Stimulated activated CD4-positive, alpha-beta T cell treated with anti-CD3 and anti-CD28 coated beads, Interleukin-1b, Interleukin-23, amount 100 ng/mL, for 1 hour (primary cell): ENCODE measurements at places on chromosomes 6 and 20.

DNA sequence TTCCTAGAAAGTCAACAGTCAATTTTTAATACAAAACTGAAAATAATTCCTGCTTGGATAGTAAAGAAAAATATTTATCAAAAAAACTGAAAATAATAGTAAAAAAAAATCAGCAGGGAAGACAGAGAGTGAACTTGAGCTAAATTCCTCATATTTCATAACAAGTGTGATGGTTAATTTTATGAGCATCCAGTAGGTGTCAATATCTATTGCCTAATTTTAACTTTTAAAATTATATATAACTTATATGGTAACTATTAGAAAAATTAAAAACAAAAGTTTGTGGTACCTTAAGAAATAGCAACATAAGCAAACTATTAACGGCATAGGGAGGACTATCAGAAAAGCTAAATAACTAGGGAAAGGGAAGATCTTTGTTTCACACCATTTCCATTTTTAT lies 2.1 kb downstream of the EPM2A start:
- no peak for DNase-seq

DNA sequence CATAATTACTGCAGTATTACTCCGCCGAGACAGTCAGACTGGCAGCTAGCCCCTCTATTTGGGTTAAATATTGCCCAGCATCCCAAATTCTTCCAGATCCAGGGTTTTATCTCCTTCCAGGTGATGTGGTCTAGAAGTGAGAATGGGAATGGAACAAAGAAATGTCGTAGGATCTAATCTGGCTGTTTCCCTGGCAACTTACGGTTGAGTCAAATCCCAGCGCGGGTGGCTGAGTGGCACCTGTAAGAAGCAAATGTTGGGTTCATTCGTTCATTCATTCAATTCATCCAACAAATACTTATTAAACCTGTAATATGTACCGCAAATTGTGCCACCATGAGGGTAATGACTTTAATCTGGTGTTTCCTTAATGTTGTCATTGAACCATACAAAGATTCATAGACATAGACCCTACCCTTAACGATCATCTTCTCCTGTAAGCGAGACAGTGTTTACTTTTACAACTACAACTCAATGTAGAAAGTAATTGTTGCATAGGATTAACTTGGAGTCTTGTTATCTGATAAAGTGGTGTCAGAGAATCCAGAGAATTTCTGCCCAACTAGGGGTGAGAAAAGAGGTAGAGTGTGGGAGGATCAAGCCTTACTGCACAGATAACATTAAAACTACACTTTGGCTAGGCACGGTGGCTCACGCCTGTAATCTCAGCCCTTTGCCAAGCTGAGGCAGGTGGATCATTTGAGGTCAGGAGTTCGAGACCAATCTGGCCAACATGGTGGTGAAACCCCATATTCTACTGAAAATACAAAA lies 91.3 kb upstream of the ADGRF1 start:
- DNase-seq = no peak

- no peak for DNase-seq
Observed at GRCh38 chr6:15303162-15303919, 57.5 kb downstream of the JARID2 start.

DNA sequence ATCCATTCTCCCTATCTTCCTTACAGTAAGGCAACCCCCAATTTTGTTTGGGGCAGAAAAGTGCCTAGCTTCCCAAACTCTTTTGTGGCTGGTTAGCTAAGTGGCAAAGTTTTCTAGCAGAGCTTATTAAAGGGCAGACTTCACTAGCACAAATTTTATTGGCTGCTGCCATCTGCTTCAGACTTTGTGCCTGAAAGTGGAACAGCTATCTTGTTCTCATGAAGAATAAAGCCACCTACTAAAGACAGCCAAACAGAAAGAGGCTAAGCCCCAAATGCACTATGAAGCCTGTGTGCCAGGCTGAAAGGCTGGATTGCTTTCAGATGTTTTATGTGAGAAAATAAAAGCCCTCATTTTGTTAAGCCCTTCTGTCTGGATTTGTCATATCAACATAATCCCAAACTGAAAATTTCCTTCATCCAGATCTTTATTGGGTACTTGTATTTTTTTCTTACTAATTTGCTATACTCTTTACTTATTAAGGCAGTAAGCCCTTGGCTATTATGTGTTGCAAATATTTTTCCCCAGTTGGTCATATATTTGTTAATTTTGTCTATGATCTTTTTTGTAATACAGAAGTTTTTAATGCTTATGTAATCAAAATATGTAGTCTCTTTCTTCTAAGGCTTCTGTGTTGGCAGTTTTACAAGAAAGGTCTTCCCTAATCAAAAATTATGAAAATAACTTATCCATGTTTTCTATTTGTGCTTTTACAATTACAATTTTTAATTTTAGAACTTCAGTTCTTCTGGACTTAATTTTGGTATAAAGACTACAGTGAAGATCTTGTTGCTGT lies 191.1 kb downstream of the TASP1 start:
- DNase-seq = no peak

DNA sequence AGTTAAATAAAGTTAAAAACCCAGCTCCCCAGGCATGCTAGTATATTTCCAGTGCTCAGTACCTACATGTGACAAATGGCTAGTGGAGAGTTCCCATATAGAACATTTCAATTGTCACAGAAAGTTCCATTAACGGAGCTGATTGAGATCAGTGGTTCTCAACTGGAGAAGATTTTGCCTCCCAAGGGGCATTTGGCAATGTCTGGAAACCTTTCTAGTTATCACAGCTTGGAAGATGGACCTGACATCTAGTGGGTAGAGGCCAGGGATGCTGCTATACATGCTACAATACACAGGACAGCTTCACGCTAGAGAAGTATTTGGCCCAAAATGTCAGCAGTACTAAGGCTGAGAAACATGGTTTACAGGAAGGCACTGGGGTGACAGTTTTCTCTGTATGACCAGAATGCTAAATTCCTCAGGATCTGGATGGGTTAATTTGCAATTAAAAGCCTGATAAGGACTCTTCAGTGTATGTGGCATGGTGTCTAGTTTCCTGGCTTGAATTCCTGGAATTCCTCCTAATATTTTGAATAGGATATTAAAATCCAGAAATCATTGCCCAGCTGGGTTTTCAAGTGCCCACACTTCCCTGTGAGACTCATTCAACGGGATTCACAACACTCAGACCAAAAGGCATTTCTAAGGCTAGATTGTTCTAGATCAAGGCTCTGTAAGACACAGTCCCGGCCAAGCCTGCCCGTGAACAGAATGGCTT lies 84.7 kb upstream of the SALL4 start:
- no peak for DNase-seq

GRCh38 chr20:4821590-4821989 lies 99.9 kb downstream of the PRND start:
- DNase-seq = no peak

- no peak for DNase-seq
Observed at GRCh38 chr6:155274106-155274505, 10.3 kb downstream of the CLDN20 start.

GRCh38 chr20:58117944-58118343 lies 110.5 kb downstream of the ANKRD60 start:
- no peak for DNase-seq

- DNase-seq = no peak
Observed at GRCh38 chr6:101011186-101011585, 130.1 kb upstream of the ASCC3 start.

DNA sequence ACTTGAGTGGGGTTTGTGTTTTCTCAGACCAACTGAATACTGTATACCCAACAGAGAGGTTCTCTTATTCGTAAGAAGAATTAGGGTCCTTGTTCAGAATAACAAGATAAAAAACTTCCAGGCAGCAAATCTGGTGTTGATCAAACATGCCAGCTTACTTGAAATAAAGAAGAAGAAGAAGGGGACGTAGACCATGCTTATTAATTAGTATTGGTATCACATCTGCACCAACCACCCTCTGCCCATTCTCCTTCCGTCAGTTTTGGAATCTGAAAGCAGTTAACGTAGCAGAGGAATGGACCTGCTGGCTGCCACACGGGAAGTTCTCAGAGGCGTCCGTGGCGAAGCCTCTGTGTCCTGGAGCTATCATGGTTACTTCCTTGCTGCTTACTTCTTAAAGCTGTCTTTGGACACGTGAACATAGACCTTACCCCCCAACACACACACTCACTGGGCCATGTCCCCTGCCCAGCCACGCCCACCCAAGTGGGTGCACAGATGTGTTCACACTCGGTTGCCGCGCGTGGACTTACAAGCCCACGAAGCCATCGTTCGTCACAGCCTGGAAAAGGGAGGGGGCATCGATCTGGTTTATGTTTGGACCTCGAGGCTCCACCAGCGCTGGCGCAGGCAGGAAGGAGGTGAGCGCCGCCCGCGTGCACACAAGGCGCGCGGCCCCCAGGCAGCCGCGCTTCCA lies 4.1 kb upstream of the DLL1 start:
- DNase-seq = no peak
